Activated naive CD4-positive, alpha-beta T cell (primary cell): ENCODE measurements at places on chromosomes 1 and 21.

DNA sequence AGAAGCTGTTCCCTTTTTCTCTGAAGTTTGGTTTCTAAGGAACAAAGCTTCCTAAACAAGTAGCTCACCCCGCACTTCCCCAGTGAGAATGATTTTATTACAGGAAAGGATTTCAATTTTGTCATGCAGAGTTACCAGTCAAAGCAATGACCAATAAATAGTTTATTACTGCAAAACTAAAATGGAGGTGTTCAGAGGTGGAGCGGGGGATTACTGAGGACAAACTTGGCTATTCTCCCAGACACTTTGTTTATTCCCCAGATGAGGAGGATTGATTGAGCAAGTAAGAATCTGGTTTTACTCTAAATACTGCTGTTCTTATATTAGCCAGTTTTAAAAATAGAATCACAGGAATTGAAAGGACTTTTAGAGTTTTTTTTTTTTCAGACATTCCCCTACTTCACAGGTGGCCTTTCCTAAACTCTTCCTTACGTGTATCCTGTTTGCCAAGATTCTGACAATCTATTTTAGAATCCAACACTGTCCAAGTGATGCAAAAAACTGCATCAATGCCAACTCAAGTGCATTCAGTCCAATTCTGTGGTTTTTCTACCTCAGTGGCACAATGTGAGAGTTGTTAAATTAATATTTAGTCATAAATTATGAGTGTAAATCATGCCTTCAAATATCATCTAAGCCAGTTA is 136.1 kb downstream of the TNFSF18 start:
- DNase-seq: no peak

DNA sequence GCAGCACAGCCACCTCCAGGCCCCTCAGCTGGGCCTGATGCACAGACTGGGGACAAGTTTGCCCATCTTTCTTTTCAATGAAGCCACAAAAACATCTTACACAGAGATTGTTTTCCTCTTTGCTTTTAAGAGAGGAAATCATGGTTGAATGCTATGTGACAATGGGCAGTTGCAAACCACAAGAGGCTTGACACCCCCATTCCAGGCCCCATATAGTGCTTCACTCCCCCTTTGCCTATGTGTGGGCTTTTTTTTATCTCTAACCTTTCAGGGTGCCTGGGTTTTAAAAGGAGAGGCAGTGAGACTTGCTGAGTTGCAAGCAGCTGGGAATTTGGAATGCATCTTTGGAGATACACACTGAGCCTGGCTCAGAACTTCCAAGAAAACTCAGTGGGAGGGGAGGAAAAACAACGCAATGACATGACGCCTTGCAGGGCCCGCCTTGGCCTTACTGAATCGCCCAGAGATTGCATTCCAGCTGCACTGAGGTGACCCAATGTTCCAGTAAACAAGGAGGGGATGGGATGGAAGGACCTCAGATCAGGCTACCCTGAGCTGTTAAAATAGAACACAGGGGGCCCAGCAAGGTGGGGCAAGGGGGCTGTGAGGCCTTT is 145.2 kb upstream of the ZNF648 start:
- DNase-seq: no peak

DNA sequence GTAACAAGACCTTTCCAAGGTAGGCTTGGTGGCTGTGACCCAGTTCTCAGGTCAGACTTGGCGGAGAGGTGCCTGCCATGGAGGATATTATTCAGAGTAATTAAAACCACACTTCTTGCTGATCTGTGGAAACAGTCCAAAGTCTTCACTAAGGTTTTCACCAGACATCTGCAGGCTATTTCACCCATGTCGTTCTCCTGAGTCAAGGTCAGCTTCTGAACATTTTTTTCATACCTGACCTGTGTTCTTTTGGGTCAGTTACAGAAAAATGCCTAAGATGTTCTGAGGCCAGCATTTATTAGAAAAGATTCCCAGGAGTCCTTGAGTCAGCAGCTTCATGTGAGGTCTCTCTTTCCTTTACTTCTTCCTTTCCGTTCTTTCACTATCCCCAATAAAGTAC is 54.9 kb downstream of the RGL1 start:
- no peak for DNase-seq

GRCh38 chr1:177431123-177431522 is 260.4 kb downstream of the BRINP2 start:
- DNase-seq: no peak

GRCh38 chr1:224435318-224435763 is 744 bp upstream of the WDR26 start:
- DNase-seq: no peak

DNA sequence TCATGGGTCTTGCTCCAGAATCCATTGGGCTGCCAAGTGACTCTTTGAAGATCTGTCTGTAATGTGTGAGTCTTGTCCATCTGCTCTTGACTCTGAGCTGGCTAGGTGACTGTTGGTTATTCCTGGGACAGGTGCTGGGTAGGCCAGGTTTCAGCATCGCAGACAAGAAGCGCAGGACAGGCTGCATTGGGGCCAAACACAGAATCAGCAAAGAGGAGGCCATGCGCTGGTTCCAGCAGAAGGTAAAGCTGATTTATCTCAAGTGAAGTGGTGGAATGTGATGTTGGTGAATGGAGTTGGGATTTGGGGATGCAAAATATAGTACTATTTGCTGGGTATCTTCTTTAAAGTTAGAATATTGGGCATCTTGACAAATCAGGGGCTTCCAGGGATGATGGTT is 4.1 kb downstream of the RPL11 start:
- no peak for DNase-seq

- DNase-seq: no peak
These were observed 71.0 kb downstream of the EBNA1BP2 start for GRCh38 chr1:43101061-43101460.

DNA sequence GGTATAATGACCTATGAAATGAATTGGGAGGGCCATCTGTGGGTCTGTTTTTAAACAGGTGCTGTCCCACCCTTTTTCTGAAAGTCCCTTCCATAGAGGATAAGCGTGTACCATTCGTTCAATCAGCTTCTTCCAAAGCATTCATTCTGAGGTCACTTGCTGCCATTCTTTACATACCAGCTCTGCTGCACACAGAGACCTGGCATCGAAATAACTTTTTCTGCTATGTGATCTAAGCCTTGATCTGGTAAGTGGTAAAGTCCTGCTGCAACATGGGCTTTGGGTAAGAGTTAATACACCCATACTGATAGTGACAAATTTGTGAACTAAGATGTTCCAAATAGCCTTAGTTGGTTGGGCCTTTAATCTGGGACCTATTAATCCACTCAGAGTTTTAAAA is 38.9 kb downstream of the DR1 start:
- DNase-seq: no peak

DNA sequence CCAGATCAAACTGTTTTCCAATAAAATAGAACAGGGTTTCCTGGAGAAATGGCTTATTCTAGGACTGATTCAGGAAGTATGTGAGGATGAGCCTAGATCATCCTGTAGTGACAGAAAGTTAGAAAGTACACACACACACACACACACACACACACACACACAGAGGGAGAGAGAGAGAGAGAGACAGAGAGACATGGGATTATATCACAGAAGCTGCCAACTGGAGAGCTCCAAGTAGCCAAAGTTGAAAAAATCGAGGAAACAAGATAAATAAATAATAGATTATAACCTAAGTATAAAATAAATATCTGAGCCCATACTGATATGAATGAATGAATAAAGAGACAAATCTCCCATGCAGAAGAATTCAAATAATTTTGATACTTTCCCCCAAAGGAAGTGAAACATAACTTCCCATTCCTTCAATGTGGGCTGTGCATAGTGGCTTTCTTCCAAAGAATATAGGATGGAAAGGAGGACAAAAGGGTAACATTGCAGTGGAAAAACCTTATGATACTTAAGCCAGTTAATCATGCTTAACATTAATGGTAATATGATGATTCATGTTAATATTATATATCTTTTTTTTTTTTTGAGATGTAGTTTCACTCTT is 171.6 kb downstream of the NTPCR start:
- no peak for DNase-seq

- DNase-seq: no peak
These were observed 10.7 kb downstream of the CLCNKA start for GRCh38 chr1:16032388-16033102.

DNA sequence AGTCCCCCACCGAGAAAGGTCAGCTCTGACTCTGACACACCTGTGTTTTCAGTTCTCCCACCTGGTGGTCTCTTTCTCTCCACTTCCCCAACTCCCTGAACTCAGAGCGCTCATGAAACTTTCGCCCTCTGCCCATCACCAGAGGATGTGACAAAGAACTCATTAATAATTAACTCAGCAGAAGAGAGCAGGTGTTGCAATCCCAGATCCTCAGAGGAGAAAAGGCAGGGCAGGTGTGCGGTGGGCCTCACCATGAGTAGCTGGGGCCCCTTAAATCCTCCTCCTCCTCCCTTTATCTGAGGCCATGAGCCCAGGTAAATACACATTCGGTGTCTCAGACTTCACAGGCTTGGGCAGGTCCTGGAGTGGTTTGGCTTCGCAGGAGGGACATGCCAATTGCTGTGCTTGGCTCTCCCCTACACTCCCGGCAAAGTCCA is 1.7 kb upstream of the LAMB3 start:
- no peak for DNase-seq

DNA sequence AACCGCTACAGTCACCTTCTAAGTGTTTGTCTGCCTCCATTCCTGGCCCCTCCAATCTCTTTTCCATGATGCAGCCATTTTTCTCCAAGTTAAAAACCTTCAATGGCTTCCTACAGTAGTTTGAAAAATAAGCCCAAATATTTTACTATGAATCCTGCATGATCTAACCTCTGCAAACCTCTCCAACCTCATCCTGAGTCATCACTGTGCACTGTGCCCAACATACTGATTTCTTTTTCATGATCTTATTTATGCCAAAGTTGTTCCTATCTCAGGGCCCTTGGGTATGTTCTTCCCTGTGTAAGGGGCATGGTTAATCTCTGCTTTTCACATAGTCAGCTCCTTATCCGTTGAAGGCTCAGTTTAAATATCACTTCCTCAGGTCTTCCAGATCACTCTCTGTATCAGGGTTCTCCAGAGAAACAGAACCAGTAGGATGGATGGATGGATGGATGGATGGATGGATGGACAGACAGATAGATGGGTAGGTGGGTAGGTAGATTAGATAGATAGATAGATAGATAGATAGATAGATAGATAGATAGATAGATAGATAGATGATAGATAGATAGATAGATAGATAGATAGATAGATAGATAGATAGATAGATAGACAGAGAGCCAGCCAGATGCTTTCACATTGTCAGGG is 18.1 kb upstream of the PTPN14 start:
- DNase-seq: no peak

- no peak for DNase-seq
These were observed 3.1 kb upstream of the UBE2G2 start for GRCh38 chr21:44804762-44805161.

- DNase-seq: no peak
These were observed 8.8 kb upstream of the CCDC27 start for GRCh38 chr1:3743421-3743820.

DNA sequence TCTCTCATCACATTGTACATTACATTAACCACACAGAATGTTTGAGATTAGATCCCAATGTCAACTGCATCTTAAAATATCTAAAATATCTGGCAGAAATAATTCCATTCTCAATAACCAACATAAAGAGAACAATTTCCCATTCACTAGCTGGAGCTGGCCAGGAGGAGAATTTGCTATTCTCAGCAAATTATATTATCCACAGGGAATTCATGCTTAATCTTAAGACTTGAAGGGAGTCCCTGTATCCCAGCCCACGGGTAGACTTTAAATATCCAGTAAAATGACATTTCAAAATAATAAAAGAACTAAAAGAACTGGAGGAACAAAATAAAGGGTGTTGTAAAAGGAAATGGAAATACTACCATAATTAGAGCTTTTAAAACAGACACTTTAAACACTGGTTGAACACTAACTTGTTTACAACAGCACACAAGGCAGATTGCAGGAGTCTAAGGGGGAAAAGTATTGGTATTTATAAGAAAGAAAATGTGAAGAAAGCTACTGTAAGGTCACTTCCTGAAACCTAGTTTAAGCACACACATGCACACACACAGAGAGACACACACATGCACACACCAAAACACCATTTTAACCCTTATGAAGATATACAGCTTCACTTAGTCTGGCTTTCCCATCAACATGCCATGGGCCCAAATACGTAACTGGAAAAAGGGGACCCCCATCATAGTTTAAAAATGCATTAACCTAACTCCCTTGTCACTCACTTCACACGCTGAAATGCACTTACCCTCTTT is 107.0 kb downstream of the PTPN14 start:
- DNase-seq: no peak

DNA sequence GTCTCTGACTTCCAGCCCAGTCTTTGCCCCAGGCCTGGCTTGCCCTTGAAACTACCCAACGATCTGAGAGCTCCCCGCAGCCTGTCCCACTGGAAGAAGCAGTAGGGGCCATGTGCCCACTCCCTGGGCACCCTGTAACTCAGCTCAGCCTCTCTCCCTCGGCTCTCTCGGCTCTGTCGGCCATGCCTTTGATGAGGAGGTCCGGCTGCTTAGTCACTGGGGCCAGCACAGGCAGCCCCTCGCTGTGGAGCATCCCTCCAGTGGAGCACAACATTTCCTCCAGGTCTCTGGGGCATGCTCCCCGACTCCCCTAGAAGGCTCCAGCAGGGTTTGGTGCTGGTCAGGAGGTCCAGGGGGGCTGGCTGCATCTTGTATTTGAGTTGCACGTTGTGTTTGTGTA is 83.3 kb upstream of the DISP3 start:
- DNase-seq: no peak

DNA sequence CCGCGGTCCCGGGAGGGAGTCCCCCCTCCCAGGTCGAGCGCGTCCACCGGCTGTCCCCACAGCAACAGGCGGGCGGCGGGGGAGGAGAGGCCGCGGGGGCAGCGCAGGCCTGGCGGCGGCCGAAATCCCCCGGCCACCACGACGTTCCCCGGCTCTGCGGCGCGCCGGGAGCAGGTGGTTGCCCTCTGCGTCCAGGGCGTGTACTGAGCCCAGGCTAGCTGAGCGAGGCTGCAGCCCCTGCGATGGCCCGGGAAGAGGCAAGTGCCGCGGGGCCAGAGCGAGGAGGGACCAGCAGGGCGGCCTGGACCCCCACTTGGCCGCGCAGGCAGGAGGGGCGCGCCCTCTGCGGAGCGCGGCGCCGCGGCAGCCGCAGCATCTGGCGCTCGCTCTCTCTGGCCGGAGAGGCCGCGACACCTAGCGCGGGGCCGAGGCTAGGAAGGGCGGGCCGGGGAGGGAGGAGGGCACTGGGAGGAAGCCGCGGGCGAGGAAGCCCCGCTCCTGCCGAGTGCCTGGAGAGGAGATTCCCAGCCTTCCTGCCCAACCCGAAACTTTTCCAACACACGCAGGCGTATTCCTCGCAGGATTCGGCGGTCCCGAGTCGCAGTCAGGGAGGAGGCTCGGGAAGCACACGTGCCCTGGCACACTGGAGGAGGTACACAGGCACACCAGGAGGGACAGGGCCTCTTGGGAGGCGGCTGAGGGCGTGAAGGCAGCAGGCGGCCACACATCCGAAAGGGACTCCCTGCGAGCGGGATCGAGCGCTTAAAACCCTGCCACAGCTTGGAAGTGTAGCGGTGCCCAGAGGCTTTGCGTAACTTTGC is 4.9 kb upstream of the PROX1 start:
- no peak for DNase-seq

GRCh38 chr1:212611000-212611948 is 2.7 kb downstream of the ATF3 start:
- DNase-seq: no peak

- peak; percentile 80 for DNase-seq
These were observed 2.7 kb upstream of the ANXA9 start for GRCh38 chr1:150979092-150980056.
